ENCODE measurements at places on chromosomes 4 and X. TPM values are rescaled to one million over a fixed set of nuclear protein-coding genes. Genes with fewer than 3 reads are reported as not detected.

RASGEF1B gene
- 6.0 TPM for total RNA-seq

ADGRL3 gene
- total RNA-seq: 0.69 TPM

TGIF2LX gene
- not detected for total RNA-seq

GPR82 gene
- total RNA-seq: not detected

DNA sequence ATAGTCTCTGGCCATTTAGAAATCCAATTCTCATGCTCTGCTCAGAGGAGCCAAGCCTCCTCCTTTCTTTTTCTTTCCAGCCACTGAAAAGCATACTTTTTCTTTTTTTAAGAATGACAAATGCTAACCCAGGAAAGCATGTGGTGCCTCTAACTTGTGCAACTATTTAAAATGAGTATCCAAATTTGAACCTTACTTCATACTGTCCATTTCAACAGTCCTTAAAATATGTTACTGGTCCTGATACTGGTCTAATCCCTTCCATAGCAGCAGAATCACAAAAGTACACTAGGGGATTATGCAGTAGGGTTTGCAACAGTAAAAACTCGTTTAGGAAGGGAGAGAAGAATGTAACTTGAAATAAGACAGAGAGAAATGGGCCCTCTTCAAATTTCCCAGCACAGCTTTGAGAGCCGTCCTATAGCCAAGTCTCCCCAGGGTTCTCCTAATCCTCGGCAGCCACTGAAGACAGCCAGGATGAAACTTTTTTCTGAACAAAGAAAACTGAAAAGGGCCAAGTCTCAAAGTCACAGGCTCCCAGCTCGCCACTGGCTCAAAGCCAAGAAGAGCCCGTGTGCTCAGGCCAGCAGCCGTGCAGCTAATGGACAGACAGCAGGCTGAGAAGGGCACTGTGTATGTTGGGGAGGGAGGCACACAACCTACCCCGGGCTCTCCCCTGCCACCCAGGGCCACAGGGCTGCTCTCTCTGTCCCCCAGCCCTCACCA, 39.5 kb downstream of the GPC4 start:
- DNase-seq: no peak
- H3K27me3 ChIP-seq: no peaks in the 10 kb centered on the region
- H3K4me3 ChIP-seq: no peak overlapping the region
- H3K27ac ChIP-seq: no peak overlapping the region
- H3K4me1 ChIP-seq: peaks cover 11% of the 10 kb centered on the region

DNA sequence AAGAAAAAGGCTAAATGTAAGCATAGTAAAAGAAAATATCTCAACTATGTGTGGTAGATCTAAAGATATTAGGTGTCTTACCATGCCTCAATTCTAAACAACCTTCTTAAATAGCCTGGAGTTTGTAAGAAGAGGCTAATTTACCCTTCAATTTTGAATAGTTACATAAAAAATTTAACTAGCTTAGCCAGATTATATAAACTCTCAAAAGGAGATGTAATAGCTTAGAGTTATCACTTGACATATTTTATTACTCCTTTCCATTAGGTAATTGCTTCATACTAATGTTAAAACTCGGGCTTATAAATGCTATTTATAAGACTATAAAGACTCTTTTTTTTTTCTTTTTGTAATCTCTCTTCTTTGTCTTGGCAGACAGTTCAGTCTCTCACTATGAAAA, 297.5 kb upstream of the PABPC4L start:
- no peak overlapping the region for H3K4me3 ChIP-seq
- no peaks in the 10 kb centered on the region for H3K36me3 ChIP-seq
- H3K4me1 ChIP-seq: no peaks in the 10 kb centered on the region

GRCh38 chr4:46386570-46386969, 3.4 kb downstream of the GABRA2 start:
- no peak overlapping the region for H3K27ac ChIP-seq
- peaks cover 5% of the 10 kb centered on the region for H3K4me1 ChIP-seq
- H3K27me3 ChIP-seq: peaks cover 29% of the 10 kb centered on the region
- no peak for DNase-seq

All from gastrocnemius medialis (tissue), 4 donors.